ENCODE measurements at places on chromosomes 2 and 18.

GRCh38 chr2:173216051-173216450, 138.6 kb upstream of the CDCA7 start:
- no peak for DNase-seq

- DNase-seq: no peak
Measured at GRCh38 chr2:118939994-118940393, 2.0 kb upstream of the MARCO start.

- no peak for DNase-seq
Measured at GRCh38 chr2:46435353-46435752, 44.0 kb upstream of the TMEM247 start.

DNA sequence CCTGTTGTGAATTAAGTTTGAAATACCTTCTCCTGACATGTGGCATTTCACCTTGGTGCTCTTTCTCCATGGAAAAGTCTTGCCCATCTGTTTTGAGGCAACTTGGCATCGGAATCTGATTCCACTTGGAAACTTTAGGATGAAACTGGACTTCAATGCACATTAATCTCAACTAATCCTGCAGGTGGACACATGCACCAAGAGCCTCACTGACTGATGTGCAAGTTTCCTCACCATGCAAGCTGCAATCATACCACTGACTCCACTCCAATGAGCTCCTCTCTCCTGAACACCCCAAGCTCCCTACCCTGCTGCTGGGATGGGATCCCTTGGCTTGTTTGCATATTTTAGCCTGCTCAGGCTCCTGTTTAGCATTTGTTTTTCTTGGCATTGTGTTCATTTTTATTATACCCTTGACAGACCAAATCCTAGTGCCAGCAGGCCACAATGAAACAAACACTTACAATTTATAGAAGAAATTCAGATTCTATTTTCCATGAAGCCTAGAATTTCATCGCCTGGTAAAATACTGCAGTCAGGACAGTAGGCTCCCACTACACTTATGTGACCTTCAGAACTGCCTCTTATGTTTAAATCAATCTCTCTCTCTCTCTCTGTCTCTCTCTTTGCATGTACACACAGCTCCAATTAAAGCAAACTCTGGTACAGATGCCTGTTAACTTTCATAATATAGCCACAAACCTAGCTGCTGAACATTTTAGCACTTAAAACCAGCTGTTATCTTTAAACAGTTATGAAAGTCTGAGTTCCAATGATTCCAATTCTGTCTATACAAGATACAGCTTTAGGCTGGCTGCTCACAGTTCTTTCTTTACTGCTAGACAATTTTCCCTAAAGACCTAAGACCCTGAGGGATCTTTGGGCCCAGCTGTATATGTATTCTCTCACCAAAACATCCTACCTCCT, 141.5 kb downstream of the OSR1 start:
- no peak for DNase-seq

- DNase-seq: no peak
Measured at GRCh38 chr2:176395273-176395854, 126.1 kb downstream of the MTX2 start.

DNA sequence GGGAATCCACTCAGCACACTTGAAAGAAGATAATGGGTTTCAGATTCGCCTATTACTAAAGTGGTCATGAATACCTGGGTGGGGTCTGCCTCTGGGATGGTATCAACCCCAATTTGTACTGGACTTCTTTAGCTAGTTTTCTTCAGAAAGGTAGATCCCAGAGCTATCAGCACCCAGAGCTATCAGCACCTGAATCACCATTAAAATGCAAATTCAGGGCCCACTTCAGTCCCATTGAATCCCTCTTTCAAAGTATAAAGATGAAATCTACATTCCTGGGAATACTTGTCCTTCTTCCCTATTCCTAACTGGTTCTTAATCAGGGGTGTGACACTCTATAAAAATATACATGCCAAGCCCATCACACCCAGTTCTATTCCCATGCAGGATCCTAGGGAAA, 914.3 kb downstream of the DCC start:
- DNase-seq: no peak
